Bronchus fibroblast of lung (primary cell): ENCODE measurements at places on chromosomes 1 and 21. TPM values are rescaled to one million over a fixed set of nuclear protein-coding genes. Genes with fewer than 3 reads are reported as not detected.

Gene TNFRSF18
- 0.34 TPM in 1 of 2 replicates, not detected in the other for total RNA-seq

Gene HPDL
- 5.0 and 7.1 TPM in 2 replicates for total RNA-seq

Gene RNU1-3
- total RNA-seq, result under 0.01 TPM in 1 of 2 replicates, not detected in the other

Gene ADORA1
- under 0.01 and 0.45 TPM in 2 replicates for total RNA-seq

Gene CASQ2
- not detected in 2 replicates for total RNA-seq

Gene MOV10
- 47.7 and 74.5 TPM in 2 replicates for total RNA-seq

Gene GFI1
- 0.15 and 0.50 TPM in 2 replicates for total RNA-seq

Gene SPRR2E
- not detected in 2 replicates for total RNA-seq

Gene LRRC71
- total RNA-seq, result 0.15 and 1.3 TPM in 2 replicates

Gene LRRC41
- 91.6 and 108 TPM in 2 replicates for total RNA-seq

Gene IGSF21
- not detected in 2 replicates for total RNA-seq

Gene KIF21B
- 3.0 and 3.3 TPM in 2 replicates for total RNA-seq

Gene OR2L5
- not detected in 2 replicates for total RNA-seq

Gene TSACC
- 0.15 and 2.2 TPM in 2 replicates for total RNA-seq

Gene AKR7A3
- total RNA-seq, result 0.59 and 0.84 TPM in 2 replicates

Gene KRTAP19-1
- not detected in 2 replicates for total RNA-seq

Gene SLAMF8
- not detected in 2 replicates for total RNA-seq

Gene EXTL1
- total RNA-seq, result 0.30 and 0.34 TPM in 2 replicates

Gene HNRNPCL1
- not detected in 2 replicates for total RNA-seq

Gene RIPK4
- total RNA-seq, result under 0.01 TPM in 1 of 2 replicates, not detected in the other

Gene IVL
- not detected in 2 replicates for total RNA-seq

Gene PM20D1
- total RNA-seq, result under 0.01 TPM in 1 of 2 replicates, not detected in the other

Gene TMEM201
- total RNA-seq, result 8.8 and 9.2 TPM in 2 replicates

Gene TGFB2
- 0.59 and 0.84 TPM in 2 replicates for total RNA-seq

Gene CPLANE2
- 16.6 and 31.6 TPM in 2 replicates for total RNA-seq

Gene CYP4X1
- total RNA-seq, result under 0.01 TPM in 1 of 2 replicates, not detected in the other

Gene TDRKH
- total RNA-seq, result 4.5 and 5.5 TPM in 2 replicates

Gene OSBPL9
- 48.9 and 59.5 TPM in 2 replicates for total RNA-seq

Gene SH3D21
- total RNA-seq, result 1.3 and 1.8 TPM in 2 replicates

Gene UTS2
- total RNA-seq, result 0.17 TPM in 1 of 2 replicates, not detected in the other

Gene SYT11
- 20.8 and 21.9 TPM in 2 replicates for total RNA-seq

Gene TAS1R3
- total RNA-seq, result under 0.01 TPM in 2 replicates

Gene CDC42BPA
- 13.4 and 16.6 TPM in 2 replicates for total RNA-seq

Gene FAM151A
- not detected in 2 replicates for total RNA-seq

Gene SPRR3
- not detected in 2 replicates for total RNA-seq

Gene CRYBG2
- total RNA-seq, result 1.3 TPM in 1 of 2 replicates, not detected in the other

Gene CELA2B
- total RNA-seq, result not detected in 2 replicates

Gene SEMA6C
- 2.0 and 2.1 TPM in 2 replicates for total RNA-seq

Gene HSPA6
- under 0.01 TPM in 1 of 2 replicates, not detected in the other for total RNA-seq

Gene RIMS3
- 0.15 and 1.0 TPM in 2 replicates for total RNA-seq

Gene OR4F29
- total RNA-seq, result not detected in 2 replicates

Gene OR2M7
- not detected in 2 replicates for total RNA-seq

Gene SPATA21
- total RNA-seq, result not detected in 2 replicates

Gene LPAR3
- 2.8 and 3.0 TPM in 2 replicates for total RNA-seq

Gene FCGR2B
- not detected in 2 replicates for total RNA-seq

Gene OR2T33
- total RNA-seq, result not detected in 2 replicates

Gene RPF1
- total RNA-seq, result 45.0 and 52.6 TPM in 2 replicates

Gene ISG20L2
- total RNA-seq, result 22.4 and 24.9 TPM in 2 replicates

Gene CELA3B
- not detected in 2 replicates for total RNA-seq

Gene SFPQ
- 147 and 196 TPM in 2 replicates for total RNA-seq

Gene C1orf116
- under 0.01 and 0.15 TPM in 2 replicates for total RNA-seq

Gene IFI44L
- 1.2 and 1.8 TPM in 2 replicates for total RNA-seq
